ENCODE measurements at places on chromosomes 4 and X.

DNA sequence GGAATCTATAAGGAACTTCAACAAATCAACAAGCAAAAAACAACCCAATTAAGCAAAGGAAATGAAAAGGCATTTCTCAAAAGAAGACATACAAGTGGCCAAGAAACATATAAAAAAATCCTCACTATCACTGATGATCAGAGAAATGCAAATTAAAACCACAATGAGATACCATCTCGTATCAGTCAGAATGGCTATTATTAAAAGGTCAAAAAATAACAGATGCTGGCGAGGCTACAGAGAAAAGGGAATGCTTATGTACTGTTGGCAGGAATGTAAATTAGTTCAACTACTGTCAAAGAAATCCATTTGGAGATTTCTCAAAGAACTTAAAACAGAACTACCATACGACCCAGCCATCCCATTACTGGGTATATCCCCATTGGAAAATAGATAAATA lies 292.4 kb upstream of the FAT1 start:
- DNase-seq: no peak

DNA sequence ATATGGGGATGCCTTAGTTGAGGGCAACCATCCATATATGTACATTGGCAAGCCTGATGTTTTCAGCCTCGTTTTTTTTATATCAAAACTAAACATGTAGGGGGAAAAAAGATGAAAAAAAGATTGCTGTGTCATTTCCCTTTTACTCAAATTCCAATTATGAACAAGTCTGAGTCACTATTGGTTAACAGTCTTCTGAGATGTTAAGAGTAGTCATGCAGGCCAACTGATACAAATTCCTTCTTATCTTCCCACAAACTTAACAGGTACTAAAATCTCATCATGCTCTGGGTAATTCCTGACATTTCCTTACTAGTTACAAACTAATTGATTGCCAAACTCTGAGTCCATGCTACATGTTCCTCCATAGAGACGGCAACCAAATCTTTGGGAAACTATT lies 222.1 kb downstream of the FRMPD4 start:
- DNase-seq: no peak

- no peak for DNase-seq
These were observed 1.9 kb downstream of the DHRSX start for GRCh38 chrX:2498781-2499302.

DNA sequence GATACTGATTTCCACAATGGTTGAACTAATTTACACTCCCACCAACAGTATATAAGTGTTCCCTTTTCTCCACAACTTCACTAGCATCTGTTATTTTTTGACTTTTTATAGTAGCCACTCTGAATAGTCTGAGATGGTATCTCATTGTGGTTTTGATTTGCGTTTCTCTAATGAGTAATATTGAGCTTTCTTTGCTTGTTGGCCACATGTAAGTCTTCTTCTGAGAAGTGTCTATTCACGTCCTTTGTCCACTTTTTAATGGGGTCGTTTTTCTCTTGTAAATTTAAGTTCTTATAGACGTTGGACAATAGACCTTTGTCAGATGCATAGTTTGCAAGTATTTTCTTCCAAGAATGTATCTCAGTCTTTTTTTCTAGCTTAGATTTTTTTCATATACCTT lies 10.0 kb downstream of the FBXW7 start:
- DNase-seq: no peak

DNA sequence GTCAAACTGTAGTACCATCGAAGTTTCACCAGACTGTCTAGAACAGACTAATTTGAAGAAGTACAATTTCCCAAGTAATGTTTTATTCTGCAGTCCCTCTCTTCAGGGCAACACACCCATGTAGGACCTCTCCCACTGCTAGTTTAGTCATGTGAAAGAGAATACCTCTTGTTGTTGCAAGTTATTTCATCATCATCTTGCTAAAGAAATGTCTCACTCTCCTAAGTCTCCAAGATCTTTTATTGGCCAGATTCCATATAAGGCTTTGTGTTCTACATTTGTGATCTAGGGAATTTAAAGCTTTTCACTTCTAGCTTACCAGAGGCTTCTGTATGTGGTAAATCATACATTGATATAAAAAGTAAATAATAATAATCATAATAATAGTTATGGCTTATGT lies 745.3 kb upstream of the MAGEB2 start:
- no peak for DNase-seq

GRCh38 chrX:27565992-27566391 lies 24.2 kb upstream of the DCAF8L2 start:
- no peak for DNase-seq

DNA sequence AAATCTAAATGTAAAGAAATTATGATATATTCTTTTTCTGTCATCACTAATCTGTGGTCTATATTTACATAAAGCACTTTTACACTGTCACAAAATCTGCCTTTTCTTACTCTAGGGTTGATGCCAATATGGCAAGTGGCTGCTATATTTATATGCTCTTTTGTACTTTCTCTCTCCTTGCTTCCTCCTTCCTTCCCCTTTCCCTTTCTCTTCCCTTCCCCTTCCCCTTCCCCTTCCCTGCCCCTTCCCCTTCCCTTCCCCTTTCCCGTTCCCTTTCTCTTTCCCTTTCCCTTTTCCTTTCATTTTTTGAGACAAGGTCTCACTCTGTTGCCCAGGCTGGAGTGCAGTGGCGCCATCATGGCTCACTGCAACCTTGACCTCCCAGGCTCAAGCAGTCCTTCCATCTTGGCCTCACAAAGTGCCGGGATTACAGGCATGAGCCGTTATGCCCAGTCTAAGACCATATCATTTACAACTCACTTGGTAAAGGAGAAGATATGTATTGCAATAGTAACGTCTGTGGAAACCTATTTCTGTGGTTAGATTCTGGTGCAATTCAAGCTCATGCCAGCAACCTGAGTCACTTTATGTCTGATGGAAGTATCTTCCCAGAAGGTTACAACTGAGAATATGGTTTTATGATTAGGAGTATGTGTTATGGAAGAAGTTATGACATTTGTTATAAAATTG lies 13.9 kb upstream of the PLAC8 start:
- DNase-seq: no peak

DNA sequence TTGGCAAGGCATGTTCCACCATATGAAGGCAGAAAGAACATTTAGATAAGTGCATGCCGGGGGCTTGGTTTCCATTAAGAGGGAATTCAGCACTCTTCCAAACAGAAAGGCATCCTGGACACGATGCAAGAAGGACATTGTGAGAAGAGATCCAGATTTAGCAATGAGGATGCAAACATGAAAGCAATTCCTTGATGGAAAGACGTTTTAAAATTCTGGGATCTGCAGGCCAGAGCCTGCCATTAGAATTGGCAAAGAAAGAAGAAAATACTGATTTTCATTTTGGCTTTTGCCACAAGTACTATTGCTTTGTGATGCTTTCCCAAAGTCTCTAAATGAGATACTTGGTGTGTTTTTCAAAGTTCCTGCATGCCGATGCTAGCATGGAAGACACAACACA lies 367.6 kb downstream of the PPP3CA start:
- no peak for DNase-seq

- no peak for DNase-seq
These were observed 38.3 kb downstream of the RAPGEF2 start for GRCh38 chr4:159141193-159141592.

DNA sequence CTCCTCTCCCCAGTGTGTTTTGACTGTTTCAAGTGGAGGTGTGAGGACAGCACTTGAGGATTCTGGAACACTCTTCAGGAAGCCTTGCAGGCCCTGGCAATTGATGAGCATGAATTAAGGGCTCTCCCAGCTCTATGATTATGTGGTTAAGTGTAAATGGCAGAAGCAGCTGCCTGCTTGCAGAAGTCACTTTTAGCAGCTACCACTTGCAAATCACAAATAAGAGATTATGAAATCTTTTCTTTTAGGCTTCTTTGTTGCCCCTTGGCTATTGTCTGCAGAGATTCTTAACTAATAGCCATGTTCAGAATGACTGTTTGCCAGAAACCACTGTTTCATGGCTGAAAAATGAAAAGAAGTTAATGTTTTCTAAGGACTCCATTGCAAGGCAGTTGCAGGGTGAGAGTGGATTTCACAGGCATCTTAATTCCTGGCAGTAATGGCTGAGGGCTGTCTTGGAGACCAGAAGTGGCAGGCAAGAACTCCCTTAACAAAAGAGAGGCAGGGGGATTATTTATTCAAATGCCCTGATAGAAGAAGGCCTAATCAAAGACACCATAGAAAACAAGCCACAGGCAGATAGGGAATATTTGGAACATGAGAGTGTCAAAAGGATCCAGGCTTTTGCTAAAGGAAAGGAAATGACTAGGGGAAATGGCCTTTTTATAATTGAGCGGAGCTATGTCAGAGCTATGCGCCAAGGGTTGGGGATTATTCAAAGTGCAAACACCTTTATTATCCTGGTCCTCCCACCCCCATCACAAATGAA lies 8.3 kb upstream of the HOPX start:
- no peak for DNase-seq

DNA sequence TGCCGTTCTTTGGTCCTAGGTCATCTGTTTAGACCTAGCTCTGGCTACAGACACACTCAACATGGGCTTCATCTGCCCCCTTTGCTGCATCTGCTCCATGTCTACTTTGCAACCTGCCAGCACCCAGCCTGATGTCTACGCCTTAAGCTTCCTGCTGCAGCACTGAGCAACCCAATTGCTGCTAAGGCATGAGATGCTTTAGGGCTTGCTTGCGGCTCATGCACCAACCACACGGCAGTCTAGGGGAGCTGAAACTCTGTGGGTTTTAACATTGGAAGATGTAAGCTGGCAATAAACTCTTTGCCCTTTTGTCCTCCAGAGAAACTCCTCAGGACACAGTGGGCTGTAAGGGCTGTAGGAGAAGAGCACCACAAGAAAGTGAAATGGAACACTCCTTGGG lies 11.7 kb upstream of the CLNK start:
- DNase-seq: no peak

- DNase-seq: no peak
These were observed 33.3 kb upstream of the GPC4 start for GRCh38 chrX:133448512-133449076.

DNA sequence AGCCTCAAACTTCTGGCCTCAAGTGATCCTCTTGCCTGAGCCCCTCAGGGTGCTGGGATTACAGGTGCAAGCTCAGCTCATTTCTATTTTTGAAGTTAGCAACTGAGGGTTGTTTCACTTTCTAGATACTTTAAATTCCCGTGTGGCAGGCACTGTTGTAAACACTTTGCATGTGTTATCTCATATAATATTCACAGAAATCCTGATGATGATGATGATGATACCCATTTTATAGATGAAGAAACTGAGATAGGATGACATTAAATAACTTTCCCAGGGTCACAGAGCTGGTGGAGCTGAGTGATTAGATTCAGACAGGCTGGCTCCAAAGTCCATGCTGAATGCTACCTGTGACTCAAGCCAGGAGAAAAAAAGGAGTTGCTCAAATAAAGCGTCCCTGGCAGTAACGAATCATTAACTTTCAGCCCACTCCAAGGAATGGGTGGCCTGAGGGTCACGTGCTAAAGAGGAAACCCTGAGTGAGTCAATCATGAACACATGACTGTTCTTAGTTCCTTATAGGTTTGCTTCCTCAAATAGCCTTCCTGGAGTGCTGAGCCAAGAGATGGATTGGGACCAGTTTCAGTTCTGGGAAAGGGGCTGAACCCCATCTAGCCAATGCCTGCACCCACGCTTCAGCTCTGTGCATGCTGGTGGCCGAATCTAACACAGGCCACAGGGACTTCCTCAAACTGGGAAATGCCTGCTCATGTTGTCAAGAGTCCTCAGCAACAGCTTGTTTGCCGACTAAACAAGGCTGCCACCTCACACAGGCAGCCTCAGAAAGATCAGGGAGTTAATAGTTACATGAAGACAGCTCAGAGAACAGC lies 52.8 kb downstream of the RBM47 start:
- DNase-seq: no peak

GRCh38 chrX:24350217-24350616 lies 10.2 kb upstream of the SUPT20HL1 start:
- DNase-seq: no peak

- no peak for DNase-seq
These were observed 1.8 kb downstream of the PRDM8 start for GRCh38 chr4:80199004-80199560.

GRCh38 chr4:159401226-159401712 lies 298.4 kb downstream of the RAPGEF2 start:
- DNase-seq: no peak

DNA sequence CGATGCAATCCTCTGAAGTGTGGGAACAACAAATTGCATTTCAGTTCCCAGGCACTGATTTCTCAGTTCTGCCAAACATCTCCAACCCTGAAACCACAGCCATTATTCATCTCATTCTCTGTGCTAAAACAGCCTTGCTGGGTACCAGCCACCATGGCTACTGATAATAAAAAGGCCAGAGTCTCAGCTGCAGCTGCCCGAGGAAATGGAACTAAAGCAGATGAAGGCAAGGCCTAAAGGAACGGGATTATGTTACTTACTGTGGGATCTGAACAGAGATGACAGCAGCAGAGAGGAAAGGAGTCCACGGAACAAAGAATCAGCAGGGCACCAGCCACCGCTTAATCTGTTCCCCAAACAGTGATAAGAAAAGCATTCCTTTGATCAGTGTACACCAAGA lies 155.7 kb downstream of the PAPSS1 start:
- DNase-seq: no peak

DNA sequence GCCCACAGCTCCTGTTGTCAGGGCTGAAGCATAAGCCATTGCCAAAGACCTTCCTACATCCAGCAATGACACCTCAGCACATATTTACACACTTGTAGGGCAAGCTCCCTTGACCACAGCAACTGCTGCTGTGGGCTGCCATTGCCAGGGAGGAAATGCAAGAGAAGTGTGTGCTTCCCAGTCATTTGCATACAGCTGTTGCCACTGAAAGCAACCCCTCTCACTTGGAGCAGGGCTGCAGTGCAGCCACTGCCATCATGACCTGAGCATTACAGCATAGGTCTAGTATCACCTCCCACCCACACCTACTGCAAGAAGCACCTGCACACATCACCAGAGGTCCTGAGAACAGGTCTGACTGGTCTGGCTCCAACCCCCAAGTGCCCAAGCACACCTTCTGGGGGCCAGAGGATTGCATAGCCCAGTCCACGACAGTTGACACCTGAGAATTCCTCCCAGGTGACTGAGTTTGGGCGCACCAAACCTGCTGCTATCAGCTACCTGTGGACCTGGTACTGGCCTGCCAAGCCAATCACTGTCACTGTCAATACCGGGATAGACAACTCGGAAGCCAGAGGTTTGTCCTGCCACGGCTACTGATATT lies 636.5 kb upstream of the SLIT2 start:
- DNase-seq: no peak

DNA sequence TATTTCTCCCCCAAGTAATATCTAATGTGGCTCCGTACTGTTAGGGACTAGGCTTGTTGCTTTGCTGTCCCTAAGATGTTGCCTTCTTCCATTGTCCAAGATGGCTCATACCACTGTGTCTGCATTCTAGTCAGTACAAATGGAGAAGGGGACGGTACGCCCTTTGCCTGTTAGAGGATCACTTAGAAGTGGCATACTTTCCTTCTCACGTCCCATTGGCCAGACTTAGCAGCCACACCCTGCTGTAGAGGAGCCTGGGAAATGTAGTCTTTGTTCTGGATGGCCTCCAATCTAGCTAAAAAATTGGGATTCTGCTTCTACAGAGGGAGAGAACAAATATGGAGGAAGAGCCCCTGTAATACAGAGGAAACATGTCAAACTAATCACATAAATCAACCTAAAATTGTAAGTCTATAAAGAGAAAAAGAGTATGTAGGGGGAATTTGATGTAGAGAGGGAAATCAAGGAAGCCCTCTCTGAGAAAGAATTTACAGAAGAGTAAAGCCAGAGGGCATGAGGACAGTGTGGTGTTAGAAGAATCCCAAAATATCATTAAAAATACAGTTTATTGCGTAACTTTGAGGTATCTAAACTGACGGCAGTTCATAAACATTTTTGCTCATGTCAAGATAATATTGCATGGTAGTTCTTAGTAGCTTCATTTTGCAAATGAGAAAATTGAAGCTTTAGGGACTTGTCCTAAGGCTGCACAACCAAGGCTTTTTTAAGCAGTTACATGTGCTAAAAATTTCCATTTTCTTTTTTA lies 15.1 kb downstream of the PRIMPOL start:
- no peak for DNase-seq

All from stimulated activated naive CD4-positive, alpha-beta T cell (primary cell).